ENCODE measurements at places on chromosomes 12 and 14.

- no peak for DNase-seq
These were observed 91.4 kb downstream of the TTC7B start for GRCh38 chr14:90724866-90725265.

DNA sequence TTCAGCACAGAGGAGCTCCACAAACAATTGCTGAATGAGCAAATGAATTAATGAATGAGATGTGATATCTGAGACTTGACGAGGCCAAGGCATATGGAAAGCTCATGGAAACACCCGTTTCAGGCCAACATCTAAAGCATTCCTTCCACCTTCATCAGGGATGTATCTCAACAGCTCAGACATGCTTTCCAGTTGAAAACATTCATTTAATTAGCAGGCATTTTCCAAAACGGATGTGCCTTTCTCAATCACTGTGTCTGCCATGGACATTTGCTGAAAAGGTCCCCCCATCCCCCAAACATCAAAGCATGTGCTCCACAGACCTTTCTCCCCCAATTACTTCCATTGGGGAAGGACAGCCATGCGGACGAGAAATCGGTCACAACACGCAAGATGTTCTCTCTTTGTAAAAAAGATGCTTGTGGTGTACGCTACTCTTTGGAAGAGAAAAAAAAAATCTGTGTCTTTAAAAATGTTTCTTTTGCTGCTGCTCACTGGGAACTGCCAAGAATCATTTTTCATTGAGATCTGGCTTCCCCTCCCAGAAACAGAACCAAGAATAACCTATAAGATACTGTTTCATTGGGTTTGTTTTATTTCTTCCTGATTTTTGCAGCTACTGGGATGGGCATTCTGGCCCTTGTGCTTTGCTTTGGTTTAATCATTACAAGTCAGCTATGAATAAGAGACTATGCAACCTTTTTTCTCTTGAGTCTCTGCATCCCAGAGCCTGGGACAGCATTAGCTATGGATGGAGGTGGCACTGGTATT is 528.2 kb downstream of the MED13L start:
- DNase-seq: no peak

DNA sequence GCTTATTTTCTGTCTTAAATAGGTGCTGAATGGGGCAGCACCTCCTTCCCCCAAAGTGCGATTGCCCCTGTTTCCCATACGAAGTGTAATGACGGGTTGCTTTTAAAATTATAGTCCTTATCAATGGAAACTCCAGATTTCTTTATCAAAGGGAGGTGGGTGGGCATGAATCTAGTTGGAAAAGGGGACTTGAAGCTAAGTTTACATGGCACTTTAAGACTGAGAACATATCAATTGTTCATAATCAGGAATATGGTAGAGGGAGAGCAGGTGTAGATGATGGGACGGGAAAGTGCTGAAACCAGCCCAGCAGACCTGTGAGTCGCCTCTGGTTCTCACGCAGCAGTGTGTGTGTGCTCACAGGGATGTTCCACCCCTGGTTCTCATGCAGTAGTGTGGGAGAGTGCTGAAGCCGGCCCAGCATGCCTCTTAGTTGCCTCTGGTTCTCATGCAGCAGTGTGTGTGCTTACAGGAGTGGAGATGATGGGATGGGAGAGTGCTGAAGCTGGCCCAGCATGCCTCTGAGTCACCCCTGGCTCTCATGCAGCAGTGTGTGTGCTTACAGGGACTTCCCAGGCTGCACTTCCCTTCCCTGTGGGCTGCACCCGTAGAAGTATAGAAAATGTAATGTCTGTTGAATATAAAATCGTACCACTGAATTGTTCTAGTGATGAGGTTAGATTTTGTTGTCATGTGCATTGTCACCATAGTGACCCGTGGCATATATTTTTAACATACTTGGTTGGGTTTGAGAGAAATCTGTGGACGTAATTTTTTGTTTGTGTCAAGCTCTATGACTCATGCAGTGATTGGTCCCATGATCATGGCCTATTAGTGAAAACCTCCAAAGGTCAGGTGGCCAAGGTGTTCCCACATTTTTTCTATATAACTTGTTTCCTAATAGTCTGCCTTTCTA is 51.6 kb downstream of the GPATCH2L start:
- peak; percentile 91 for DNase-seq

DNA sequence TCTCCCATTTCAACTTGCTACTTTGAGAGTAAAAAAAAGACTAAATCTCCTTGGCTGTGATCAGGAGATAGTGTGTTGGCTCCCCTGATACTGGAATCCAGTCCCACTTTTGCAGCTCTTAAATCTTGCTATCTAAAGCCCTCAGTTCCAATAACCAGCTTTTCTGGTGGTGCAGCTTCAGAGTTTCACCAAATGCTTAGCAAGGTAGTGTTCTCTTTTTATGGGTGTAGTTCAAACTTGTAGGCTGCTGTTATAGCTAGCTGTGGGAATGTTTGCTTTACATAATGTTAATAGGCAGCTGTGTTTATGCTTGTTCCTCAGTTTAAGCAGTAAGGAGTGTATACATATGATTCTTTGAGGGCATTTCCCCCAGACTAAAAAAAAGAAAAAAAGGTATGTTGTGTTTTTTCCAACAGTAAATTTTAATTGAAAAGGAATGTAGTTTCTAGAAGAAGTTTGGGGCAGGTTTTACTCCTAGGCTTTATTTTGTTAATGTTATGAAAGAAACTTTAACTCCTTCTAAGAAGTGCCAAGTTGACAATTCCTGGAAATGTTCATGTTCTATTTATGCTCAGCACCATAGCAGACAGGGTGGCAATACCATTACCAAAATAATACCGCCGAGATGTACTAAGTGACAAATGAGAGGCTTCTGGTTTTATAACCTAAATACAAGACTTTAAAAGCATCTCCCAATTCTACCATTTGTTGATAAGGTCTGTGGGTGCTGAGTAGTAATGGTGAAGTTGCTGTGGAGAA is 12.1 kb downstream of the CRADD start:
- DNase-seq: no peak

GRCh38 chr12:94760786-94761185 is 110.4 kb upstream of the TMCC3 start:
- no peak for DNase-seq

DNA sequence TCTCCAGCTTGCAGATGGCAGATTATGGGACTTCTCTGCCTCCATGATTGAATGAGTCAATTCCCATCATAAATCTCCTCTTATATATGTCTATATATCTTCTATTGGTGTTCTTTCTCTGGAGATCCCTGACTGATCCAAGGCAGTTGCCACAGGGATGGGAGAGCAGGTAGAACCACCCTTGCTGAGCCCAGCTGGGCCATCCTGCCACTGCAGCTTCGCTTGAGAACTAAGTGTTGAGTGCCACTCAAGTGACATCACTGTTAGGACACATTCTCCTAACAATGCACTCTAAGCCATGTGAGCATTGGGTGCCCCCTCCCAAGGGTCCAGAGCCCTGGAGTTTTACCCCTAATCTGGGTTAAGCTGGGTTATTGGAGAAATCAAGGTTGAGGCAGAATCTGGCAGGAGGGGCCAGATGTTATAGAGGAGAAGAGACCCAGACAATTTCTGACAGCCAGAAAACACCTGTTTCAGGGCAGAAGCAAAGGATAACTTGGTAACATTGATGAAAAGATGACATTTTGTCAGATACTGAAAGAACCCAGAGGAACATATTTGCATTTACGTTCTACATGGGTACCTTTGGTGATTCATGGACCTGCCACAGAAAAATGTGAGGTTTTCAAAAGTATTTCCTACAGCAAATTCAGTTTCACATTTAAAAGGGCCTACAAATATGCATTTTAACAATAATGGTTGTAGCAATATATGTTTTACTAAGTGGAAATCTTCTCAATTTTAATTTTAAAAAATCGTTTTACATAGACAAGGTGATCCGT is 57.2 kb upstream of the MAX start:
- DNase-seq: no peak

DNA sequence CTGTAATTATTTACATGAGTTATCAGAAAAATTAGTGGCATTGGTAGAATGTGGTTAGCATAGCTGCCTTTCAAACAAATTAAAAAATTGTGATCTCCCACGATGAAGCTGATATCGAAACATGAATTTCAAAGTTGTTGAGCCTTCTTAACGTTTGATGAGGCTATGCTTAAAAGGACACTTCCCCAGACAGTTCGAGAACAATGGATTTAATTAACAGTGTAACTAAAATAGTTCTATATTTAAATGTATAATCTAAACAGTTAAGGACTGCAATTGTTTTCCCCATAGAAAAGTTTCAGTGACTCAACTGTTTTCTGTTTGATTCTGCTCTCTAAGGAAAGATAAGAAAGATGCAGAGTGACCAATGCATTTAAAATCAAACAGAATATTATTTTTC is 1.6 kb downstream of the CLEC2B start:
- DNase-seq: peak; percentile 24

- no peak for DNase-seq
These were observed 7.8 kb downstream of the RASAL1 start for GRCh38 chr12:113127791-113128199.

DNA sequence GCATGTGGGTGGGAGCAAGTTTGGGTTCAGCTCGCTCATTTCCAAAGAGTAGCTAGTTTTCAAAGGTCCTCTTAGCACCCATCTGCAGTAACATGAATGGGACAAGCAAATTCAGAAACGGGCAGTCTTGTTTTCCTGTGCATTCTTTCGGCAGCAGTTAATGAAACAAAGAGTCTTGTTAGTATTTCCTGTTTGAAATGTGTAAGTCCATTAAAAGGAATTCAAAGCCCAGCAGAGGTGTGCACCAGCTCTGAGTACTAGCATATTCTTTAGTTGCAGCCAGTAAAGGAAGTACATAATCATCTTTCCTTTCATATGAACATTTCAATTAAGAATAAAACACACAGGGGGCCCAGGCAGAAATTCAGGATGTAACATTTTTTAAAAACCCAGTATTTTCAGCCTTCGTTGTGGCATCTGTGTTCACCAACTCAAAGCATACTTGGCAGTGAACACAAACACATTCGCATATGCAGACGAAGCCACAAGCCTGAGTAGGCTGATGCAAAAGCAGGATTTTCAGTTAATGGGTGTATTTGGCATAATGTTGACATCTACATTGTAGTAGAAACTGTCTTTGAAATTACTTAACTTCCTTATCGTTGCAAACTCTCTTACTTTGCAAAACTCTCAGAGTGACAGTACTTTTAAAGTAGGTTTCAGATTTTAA is 570.0 kb upstream of the FLRT2 start:
- DNase-seq: no peak

- DNase-seq: no peak
These were observed 9.4 kb upstream of the CACNA2D4 start for GRCh38 chr12:1927751-1928351.

DNA sequence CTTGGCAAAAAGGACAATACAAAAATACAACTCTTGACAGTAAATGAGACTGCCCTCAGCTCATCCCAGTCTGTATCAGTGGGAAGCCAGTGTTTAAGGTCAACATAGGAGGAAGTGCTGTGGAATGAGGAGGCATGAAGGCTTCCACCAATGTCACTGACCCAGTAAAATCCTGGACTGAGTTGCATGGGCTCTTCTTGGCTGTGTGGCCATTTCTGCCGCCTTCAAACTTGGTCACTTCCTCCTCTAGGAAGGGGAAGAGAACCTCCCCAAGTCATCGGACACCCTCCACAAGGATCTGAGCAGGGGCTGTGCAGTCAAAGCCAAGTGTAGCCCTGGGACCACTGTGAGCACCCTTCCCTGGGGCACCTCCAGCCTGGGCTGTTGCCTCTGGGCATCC is 11.9 kb downstream of the GPR68 start:
- DNase-seq: peak; percentile 63

GRCh38 chr14:23630687-23631086 is 5.5 kb upstream of the DHRS2 start:
- DNase-seq: no peak

DNA sequence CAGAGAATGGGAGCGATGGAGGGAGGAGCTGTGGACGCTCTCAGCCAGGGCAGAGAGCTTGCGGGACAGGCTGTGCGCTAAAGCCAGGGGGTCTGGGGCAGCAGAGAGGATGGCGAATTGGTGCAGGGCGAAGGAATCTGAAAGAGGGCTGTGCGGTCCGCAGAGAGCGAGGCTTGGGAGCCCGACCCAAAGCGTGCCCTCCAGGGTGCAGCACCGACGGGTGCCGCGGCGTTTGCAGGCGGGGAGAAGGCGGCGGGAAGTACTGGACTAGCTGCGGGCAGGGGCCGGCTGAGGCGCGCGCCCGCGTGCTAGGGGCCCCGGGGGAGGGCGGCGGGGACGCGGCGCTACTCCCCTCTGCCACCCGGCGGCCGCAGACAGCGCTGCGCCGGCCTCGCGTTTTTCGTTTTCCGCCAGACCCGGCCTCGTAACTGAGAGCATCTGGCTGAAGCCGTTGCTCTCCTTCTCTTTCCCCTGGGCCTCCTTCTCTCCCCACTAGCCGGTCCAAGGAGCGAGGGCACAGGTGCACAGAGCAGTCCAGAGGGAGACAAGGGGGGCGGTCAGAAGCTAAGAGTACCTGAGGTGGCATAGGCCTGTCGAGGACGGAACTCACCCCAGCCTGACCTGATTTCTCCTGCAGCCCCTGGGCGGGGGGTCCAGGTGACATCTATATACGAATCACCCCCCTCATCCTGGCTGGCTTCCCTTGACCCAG is 24.9 kb downstream of the SLC6A12 start:
- DNase-seq: peak; percentile 72

DNA sequence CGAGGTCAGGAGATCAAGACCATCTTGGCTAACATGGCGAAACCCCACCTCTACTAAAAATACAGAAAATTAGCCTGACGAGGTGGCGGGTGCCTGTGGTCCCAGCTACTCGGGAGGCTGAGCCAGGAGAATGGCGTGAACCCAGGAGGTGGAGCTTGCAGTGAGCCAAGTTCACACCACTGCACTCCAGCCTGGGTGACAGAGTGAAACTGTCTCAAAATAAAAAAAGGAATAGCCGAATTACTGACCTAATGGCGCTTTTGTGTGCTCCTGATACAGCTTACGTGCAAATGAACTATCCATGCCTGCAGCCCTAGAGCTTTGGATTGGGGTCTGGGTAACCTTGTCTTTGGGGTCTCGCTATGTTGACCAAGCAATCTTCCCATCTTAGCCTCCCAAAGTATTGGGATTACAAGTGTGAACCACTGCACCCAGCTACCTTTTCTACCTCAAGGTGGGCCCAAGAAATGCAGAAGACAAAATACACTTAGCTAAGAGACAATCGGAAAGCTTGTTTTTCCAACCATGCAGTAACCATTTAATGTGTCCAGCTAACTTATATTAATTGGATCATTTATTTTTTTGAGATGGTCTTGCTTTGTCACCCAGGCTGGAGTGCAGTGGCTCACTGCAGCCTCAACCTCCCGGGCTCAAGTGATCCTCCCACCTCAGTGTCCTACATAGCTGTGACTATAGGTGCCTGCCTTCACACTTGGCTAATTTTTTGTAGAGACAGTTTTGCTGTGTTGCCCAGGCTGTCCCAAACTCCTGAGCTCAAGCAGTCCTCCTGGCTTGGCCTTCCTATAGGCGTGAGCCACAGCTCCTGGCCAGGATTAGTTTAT is 5.5 kb downstream of the PABPN1 start:
- no peak for DNase-seq

GRCh38 chr12:115037830-115038229 is 353.9 kb upstream of the TBX3 start:
- no peak for DNase-seq

Measured in suppressor macrophage treated with lipopolysaccharide for 1 hour (primary cell).